ENCODE measurements at places on chromosomes 6 and 20.

DNA sequence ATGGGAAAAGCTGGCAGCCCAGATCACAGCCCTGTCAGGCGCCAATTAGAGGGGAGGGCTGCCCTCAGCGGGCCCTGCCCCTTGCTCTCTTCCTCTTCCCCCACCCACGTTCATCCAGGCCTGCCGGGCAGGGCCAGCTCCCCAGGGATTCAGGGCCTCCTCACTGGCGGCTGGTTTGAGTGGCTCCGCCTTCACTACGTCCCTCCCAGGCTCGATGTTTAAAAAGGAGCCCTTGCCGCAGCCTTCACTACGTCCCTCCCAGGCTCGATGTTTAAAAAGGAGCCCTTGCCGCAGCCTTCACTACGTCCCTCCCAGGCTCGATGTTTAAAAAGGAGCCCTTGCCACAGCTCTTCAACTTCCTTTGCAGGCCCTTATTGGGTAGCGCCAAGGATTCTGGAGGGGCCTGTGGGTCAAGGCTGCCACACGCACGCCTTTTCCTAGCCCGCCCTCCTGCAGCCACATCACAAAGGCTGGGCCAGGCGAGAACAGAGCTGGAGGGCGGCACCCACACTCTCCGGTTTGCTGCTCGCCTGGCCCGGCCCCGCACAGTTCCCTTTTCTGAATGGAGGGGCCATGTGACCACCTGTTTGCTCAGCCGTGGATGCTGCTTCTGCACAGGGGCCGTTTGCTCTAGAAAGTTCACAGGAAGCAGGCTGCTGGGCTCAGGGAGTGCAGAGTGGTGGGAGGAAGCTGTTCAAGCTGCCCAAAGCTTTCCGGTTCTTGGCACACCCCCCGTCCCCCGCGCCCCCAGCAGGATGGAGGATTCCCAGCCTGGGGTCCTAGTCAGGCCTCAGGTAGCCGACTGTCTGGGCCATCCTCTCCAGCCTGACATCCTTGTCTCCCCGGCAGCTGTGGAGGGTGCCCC lies 1.6 kb downstream of the SLC17A9 start:
- peak; percentile 66 for DNase-seq

- DNase-seq = no peak
Observed at GRCh38 chr6:11179419-11180202, 52.9 kb downstream of the NEDD9 start.

DNA sequence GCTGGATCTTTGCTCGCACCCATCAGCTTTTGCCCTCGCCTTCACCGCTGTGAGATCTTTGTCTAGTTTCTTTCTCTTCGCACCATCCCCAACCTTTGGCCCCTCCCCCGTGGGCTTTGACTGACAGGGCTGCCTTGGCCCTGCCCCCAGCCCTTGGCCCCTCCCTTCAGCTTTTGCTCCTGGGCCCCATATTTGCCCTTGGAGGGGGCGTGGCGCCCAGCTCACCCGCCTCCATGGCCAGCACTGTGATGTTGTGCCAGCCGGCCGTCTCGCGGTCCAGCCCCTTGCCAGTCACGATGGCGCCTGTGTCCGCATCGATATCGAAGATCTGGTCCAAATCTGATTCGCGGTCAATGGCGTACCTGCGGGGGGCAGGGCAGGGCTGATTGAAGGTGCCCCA lies 81.1 kb downstream of the CD40 start:
- DNase-seq = no peak

- no peak for DNase-seq
Observed at GRCh38 chr6:131828080-131828479, 20.3 kb downstream of the ENPP1 start.

DNA sequence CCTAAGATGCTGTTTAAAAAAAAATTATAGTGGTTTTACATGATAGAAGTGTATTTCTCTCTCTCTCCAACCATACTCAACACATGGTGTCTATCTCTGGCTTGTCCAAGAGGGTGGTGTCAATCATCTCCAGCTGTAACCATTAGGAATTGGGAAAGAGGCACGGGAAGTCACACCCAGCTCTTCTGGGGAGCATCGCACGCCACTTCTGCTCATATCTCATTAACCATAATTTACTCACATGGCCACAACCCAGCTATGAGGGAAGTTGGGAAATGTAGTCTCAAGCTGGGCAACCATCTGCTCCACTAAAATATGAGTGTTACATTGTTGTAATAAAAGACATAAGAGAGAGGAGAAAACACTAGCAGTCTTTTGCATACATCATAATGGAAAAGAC lies 30.4 kb upstream of the TSHZ2 start:
- DNase-seq = no peak

GRCh38 chr6:17172836-17173470 lies 71.1 kb downstream of the STMND1 start:
- no peak for DNase-seq

GRCh38 chr6:25971187-25971821 lies 8.7 kb downstream of the TRIM38 start:
- DNase-seq = no peak

DNA sequence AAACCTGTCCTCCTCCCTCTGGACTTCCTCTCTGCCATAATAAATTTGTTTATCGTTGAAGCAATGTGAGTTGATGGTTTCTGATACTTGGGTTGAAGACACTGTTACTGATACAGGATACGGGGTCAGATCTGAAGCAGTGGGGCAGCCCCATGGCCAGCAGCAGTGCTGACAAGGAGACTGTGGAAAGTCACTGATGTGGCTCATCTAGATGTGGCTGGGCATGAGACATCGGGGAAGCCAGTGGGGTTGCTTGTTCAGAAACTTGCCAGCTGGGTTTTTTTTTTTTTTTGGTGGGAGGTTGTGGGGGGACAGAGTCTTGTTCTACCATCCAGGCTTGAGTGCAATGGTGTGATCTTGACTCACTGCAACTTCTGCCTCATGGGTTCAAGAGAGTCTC lies 2.6 kb upstream of the BPI start:
- no peak for DNase-seq
